ENCODE measurements at places on chromosomes 7 and 10.

DNA sequence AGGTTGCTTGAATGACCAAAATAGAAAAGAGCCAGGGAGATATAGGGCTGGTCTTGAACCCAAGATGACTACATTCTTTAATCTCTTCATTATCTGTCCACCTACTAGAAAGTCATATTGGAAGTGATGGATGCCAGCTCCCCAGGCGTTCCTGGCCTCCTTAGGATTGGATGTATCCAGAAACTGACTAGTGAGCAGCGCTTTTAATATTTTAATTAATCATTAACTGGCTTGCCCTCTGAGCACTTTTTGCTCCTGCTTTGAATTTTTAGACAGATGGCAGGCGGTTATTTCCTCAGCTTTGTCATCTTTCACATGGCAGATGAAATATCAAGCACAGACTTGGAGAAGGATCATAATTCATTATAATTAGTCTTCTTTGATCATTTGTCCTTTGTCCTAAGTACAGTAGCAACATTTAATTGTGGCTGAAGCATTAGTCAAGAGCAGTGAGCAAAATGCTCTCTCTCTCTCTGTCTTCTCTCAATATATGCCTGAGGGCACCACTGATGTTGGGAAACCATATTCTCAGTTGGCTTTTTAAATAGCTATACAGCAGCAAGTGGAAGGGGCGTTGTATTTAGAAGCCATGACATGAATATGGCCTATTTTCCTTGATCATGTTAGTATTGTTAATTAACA lies 588.0 kb downstream of the NRG3 start:
- DNase-seq, result no peak

GRCh38 chr10:44180321-44181168 lies 204.4 kb downstream of the CXCL12 start:
- no peak for DNase-seq

DNA sequence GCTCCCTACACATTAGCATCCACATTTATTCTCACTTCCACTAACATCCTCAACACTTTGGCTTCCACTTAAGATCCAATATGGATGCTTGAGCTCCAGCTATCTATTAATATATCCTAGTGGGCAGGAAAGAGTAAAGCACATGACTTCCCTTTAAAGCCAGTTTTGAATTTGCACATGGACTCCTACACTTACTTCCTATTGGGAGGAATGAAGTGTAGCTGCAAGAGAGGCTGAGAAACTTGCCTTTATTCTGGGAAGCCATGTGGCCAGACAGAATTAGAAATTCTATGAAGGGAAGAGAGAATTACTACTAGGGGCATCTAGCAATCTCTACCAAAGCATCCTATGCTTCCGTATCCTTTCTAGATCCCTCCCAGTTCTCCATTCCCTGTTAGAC lies 3.0 kb upstream of the TSPAN14 start:
- no peak for DNase-seq

DNA sequence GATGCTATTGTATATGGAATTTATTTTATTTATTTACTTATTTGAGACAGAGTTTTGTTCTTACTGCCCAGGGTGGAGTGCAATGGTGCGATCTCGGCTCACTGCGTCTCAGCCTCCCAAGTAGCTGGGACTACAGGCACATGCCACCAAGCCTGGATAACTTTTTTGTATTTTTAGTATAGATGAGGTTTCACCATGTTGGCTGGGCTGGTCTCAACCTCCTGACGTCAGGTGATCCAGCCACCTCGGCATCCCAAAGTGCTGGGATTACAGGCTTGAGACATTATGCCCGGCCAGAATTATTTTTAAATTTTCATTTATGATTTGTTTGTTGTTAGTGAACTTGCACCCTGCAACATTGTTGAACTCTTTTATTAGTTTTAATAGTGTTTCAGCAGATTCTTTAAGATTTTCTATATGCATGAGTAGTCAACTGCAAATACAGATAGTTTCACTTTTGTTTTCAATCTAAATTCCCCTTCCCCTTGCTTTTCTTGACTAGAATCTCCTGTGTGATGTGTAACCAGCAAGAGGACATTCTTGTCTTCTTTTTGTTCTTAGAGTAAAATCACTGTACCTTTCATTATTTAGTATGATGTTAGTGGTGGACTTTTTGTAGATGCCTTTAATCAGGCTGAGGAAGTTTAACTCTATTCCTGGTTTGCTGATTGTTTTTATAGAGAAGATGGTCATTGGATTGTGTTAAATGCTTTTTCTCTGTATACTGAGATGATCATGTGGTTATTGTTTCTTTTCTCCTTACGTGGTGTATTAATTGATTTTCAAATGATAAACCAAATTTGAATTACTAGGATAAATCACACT lies 27.8 kb downstream of the ZNF33A start:
- DNase-seq, result no peak

DNA sequence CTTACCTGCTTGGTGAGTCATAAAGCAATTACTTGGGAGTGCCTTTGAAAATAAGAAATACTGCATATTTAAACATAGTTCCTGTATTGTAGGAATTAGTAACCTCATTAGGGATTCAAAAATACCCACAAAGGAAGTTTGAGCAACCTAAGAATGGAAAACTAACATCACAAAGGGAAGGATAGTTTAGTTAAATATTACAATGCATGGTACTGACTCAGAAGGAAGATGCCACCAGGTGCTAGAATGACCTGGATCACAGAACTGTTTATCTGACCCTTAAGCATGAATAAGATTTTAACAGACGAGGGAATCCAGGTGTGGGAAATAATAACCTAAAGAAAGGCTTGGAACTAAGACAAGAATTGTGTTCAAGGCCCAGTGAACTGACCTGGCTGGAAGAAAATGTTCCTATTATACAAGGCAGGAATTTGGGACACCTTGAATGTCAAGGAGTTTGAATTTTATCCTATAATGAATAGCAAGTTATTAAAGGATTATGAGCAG lies 106.4 kb downstream of the GSAP start:
- no peak for DNase-seq

DNA sequence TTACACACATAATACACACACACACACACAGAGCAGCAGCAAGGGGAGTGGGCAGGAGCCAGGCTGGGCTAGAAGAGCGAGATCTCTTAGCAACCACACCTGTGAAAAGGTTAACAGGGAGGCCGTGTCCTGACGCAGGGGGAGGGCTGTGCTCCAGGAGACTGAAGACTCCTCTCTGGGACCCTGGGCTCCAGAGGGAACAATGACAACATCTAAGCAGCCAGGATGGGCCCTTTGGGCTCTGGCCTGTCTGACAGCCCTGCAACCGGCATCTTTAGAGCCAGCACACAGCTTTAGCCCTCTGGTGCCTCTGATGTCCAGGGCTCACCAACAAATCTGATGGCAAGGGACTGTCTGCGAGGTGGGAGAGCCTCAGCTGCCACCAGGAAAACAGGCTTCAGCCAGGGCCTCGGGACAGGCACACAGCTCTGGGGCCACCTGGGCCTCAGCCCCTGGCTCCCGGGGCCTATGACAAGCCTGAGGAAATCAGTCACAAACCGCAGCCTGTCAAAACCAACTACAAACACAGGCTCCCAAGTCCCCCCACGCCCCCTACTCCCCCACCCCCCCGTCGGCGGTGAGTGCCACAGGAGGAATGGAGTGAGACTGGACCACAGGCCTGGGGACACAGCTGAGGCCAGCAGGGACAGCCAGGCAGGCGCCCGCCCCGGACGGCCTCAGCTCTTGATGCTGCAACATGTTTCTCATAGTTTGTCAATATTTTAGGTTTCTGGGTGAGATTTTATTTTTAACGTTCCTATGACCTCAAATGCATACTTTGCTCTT lies 102.8 kb downstream of the TNS3 start:
- DNase-seq, result no peak

DNA sequence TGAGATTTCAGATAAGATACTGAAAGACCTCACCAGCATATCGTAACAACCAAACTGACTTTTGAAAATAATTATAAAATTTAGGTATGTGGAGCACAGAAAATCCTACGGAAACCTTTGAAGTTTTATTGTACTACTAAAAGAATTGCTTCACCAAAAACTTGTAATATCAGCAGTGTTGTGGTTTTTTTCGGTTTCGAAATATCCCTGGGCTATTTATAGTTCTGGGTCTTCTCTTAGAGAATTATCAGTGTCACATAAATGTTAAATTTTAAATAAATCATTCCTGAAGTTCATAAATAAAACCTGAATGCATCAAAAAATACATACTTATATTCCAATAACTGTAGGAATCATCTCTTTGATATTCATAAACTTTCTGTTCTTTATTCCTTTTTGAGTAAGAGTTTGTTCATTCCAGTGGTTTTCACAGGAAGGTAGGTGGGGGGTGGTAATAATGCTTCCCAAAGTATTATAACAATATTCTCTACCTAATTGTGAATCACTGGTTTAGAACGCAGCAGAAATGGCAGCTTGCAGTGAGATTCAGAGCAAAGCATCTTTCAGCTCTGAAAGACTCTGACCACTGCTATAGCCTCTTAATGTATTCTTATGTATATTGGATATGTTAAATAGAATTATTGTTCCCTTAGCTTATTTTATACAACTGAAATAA lies 60.2 kb downstream of the ZNF277 start:
- no peak for DNase-seq

DNA sequence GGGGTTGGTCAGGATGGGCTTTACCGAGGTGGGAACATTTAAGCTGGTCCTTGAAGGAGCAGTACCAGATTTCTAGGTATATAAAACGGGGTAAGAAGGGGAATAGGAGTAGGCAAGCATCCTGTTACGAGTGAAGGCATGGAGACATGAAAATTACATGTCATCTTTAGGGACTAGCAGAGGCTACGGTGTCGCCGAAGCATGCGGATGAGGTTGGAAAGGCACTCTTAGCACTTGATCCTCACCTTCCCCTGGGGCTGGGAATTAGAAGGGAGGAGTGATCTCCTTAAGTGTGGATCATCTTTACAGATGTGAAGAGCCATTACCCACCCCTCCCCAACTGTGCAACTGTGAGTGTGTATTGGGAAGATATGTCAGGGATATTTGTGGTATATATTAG lies 13.8 kb upstream of the ZRANB1 start:
- DNase-seq, result peak; percentile 16

- DNase-seq, result no peak
Measured at GRCh38 chr10:4561296-4561695, 264.7 kb upstream of the AKR1E2 start.

GRCh38 chr7:156209087-156209486 lies 396.8 kb upstream of the SHH start:
- DNase-seq, result no peak

DNA sequence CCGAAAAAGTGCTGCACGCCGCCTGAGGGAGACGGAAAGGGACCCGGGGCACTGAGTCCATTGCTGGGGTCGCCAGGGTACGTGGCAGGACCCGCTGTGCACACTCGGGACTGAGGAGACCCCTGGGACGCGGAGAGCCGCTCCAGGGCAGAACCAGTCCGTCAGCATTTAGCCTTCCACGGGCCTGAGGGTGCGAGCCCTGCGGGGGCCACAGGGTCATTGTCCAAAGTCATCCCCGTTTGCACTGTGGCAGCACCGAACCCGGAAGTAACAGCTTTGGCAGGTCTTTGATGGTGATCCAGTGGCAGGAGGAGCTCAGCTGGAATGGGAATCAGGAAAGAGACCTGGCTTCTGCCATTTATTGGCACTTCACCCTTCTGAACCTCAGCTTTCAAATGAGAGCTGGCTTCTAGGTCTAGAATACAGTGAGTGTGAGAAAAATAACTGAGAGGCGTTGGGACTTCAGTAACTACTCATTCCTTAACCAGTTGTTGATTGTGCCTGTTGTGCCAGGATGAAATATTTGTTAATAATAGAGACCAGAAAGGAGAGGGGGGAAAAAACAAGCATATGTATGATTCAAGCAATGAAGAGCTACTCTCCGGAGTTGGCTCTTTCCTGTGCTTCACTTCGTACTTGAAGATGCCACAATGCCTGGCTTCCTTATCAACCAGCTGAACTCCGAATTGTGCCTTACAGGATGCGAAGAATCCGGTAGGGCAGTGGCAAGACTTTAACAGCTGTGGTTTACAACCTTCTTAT lies 811 bp upstream of the ARHGAP12 start:
- DNase-seq, result no peak

GRCh38 chr10:126119599-126119998 lies 223.2 kb downstream of the FANK1 start:
- no peak for DNase-seq

GRCh38 chr10:91694170-91694794 lies 61.4 kb upstream of the PPP1R3C start:
- no peak for DNase-seq

GRCh38 chr7:95376632-95377400 lies 19.4 kb downstream of the PON3 start:
- no peak for DNase-seq

- no peak for DNase-seq
Measured at GRCh38 chr10:111281516-111281915, 204.7 kb downstream of the ADRA2A start.

DNA sequence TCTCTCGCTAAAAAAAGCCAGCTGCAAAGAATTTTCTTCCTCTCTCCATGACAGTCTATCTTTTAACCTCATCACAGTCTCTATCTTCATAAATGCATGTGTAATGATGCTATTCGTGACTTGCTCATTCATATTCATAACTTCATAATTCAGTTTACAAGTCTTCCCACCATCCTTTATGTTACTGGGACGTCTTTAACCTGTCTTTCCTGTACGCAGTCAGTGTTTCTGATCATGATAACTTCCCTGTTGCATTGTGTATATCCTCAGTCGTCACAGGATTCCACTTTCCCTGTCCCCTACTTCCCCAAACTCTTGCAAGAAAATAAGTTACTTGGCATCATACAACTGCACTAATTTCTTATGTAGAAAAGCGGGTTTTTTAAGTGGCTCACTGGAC lies 165.6 kb upstream of the ASAH2 start:
- DNase-seq, result no peak

- no peak for DNase-seq
Measured at GRCh38 chr7:81210137-81211064, 291.6 kb upstream of the SEMA3C start.

GRCh38 chr7:136302049-136302448 lies 324.9 kb upstream of the MTPN start:
- DNase-seq, result no peak

DNA sequence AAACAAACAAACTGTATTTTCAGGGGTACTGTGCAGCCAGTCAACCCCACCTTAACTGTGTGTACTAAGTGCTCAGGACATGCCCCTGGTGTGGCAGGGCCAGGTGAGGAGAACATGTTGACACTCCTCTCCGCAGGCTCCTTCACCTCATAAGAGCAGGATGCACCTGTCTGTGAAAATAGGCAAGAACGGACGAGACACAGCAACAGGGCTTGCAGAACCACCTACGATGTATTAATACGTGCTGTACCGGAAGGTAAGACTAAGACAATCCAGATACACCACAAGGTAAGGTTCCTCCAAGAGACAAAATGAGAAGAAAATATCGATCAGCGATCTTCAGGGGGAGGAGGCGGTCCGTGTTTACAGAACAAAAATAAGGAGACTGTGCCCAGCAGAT lies 65.8 kb upstream of the CAMK2B start:
- no peak for DNase-seq

Measured in renal pelvis (tissue), 12 donors.